Natural killer cell treated with Interleukin-12 subunit alpha and Interleukin-12 subunit beta and Interleukin-15 and Interleukin-18, amount 100 ng/mL, for 72 hours (primary cell): ENCODE measurements at places on chromosomes 16 and 17. TPM values are rescaled to one million over a fixed set of nuclear protein-coding genes. Genes with fewer than 3 reads are reported as not detected.

DNA sequence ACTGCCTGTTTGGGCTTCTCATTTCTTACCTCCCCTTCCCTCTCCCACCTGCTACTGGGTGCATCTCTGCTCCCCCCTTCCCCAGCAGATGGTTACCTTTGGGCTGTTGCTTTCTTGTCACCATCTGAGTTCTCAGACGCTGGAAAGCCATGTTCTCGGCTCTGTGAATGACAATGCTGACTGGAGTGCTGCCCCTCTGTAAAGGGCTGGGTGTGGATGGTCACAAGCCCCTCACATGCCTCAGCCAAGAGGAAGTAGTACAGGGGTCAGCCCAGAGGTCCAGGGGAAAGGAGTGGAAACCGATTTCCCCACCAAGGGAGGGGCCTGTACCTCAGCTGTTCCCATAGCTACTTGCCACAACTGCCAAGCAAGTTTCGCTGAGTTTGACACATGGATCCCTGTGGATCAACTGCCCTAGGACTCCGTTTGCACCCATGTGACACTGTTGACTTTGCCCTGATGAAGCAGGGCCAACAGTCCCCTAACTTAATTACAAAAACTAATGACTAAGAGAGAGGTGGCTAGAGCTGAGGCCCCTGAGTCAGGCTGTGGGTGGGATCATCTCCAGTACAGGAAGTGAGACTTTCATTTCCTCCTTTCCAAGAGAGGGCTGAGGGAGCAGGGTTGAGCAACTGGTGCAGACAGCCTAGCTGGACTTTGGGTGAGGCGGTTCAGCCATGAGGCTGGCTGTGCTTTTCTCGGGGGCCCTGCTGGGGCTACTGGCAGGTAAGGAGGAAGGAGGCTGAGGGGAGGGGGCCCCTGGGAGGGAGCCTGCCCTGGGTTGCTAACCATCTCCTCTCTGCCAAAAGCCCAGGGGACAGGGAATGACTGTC is at the start of gene CD68:
TSS of gene CD68 (plus strand) at position 638 of the 833 bp plus-strand sequence. CDS start at position 678, 40 bp downstream.
- no peaks in the 10 kb centered on the region for H3K27me3 ChIP-seq
- peak within 1 kb of the TSS; percentile 79 for H3K4me3 ChIP-seq
- DNase-seq, result peak; percentile 88
- peaks cover 42% of the 10 kb centered on the region for H3K36me3 ChIP-seq
- peak within 1 kb of the TSS; percentile 99 for H3K27ac ChIP-seq

The CCL17 gene
- total RNA-seq, result not detected

GRCh38 chr16:66434619-66435430 is 7.7 kb downstream of the BEAN1 start:
- no peak overlapping the region for H3K27ac ChIP-seq
- H3K4me3 ChIP-seq, result no peak overlapping the region
- H3K4me1 ChIP-seq, result no peaks in the 10 kb centered on the region

The MYH13 gene
- not detected for total RNA-seq

DNA sequence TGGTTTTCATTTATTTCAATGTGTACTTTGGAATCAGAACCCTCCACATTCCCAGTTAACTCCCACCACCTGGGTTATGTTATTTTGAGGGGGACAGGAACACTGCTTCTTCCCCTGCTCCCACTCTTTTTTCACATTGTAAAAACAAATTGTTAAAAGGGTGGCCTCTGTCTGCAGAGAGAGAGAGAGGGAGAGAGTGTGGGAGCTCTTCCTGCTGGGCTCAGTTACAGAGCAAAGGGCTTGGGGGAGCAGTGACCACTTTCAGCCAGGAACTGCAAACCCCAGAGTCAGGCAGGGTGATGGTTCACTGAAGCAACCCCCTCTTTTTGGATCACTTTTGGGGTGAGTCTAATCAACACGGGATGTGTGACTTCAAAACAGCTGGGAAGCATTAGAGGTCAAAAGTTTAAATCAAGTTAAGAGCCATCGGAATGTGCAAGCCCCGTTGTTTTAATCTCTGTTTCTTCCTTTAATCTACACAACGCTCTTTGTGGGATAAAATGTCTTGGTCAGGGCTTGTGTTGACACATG is 577.0 kb upstream of the CDH11 start:
- peaks cover 2% of the 10 kb centered on the region for H3K27me3 ChIP-seq
- no peak overlapping the region for H3K4me3 ChIP-seq
- H3K27ac ChIP-seq, result no peak overlapping the region
- no peaks in the 10 kb centered on the region for H3K36me3 ChIP-seq

GRCh38 chr17:69423450-69423849 is 9.0 kb downstream of the MAP2K6 start:
- H3K27me3 ChIP-seq, result no peaks in the 10 kb centered on the region
- DNase-seq, result no peak
- H3K4me3 ChIP-seq, result peak overlapping the region; percentile 79
- H3K4me1 ChIP-seq, result peaks cover 22% of the 10 kb centered on the region
- H3K27ac ChIP-seq, result peak overlapping the region; percentile 84

GRCh38 chr17:68562736-68563135 is 38.4 kb downstream of the FAM20A start:
- H3K4me3 ChIP-seq, result no peak overlapping the region
- no peaks in the 10 kb centered on the region for H3K4me1 ChIP-seq
- H3K27ac ChIP-seq, result no peak overlapping the region
- H3K36me3 ChIP-seq, result no peaks in the 10 kb centered on the region

- no peaks in the 10 kb centered on the region for H3K4me1 ChIP-seq
- no peak overlapping the region for H3K4me3 ChIP-seq
- H3K36me3 ChIP-seq, result no peaks in the 10 kb centered on the region
- DNase-seq, result no peak
Observed at GRCh38 chr17:41521574-41522261, 3.0 kb upstream of the KRT15 start.

The PRSS21 gene
- 21.5 TPM for total RNA-seq

- no peak for DNase-seq
- H3K27ac ChIP-seq, result peak overlapping the region; percentile 58
- H3K27me3 ChIP-seq, result peaks cover 4% of the 10 kb centered on the region
- no peaks in the 10 kb centered on the region for H3K36me3 ChIP-seq
- peaks cover 12% of the 10 kb centered on the region for H3K4me1 ChIP-seq
Observed at GRCh38 chr17:82334622-82335394, 1.2 kb upstream of the SECTM1 start.

DNA sequence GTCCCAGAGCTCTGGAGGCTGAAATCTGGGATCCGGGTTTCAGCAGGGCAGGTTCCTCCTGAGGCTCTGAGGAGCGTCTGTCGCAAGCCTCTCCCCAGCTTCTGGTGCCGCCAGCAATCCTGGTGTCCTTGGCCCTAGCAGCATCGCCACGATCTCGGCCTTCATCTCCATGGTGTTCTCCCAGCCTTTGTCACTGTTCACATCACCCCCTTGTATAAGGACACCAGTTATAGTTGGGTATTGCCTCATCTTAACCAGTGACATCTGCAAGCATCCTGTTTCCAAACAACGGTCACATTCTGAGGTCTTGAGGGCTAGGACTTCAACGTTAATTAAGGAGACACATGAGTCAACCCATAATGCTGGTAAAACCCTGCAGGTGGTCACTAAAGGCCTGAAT is 2.8 kb upstream of the PPP1R27 start:
- DNase-seq, result no peak
- no peaks in the 10 kb centered on the region for H3K27me3 ChIP-seq
- H3K4me1 ChIP-seq, result peaks cover 8% of the 10 kb centered on the region
- H3K27ac ChIP-seq, result no peak overlapping the region

The WSCD1 gene
- total RNA-seq, result 2.2 TPM

GRCh38 chr17:40113110-40113906 is 8.5 kb upstream of the MSL1 start:
- peak overlapping the region; percentile 80 for H3K27ac ChIP-seq
- peak; percentile 92 for DNase-seq
- H3K4me3 ChIP-seq, result peak overlapping the region; percentile 89

- no peaks in the 10 kb centered on the region for H3K27me3 ChIP-seq
- DNase-seq, result no peak
- no peaks in the 10 kb centered on the region for H3K4me1 ChIP-seq
- H3K4me3 ChIP-seq, result no peak overlapping the region
- H3K27ac ChIP-seq, result no peak overlapping the region
Observed at GRCh38 chr16:78852081-78852635, 748.4 kb downstream of the MAF start.
